Immature natural killer cell (primary cell): ENCODE measurements at places on chromosomes 16 and 17.

DNA sequence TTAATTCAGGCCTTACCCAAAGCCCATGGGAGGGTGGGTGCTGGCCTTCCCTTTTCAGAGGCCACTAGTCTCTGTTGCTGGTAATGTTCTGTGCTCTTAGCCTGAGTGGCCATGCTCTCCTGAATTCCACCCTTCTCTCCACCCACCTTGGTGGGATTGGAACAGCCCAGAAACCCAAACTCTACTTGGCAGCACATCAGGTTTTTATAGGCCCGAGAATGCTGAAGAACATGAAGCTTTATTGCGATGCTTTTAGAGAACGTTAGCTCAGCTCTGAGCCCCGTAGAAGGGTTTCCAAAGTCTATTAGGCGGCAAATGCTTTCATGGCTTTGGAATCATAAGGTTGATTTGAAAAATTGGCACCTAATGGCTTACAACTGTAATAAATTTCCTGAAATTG is 209.3 kb downstream of the MSI2 start:
- no peak for DNase-seq

- no peak for DNase-seq
These were observed 118.5 kb downstream of the MAF start for GRCh38 chr16:79482011-79482410.

- no peak for DNase-seq
These were observed 196.7 kb downstream of the CDH11 start for GRCh38 chr16:64925166-64925565.

- no peak for DNase-seq
These were observed 72.5 kb upstream of the BCAR1 start for GRCh38 chr16:75323933-75324332.

GRCh38 chr16:69465083-69465721 is 40.8 kb downstream of the CYB5B start:
- DNase-seq = peak; percentile 42

- no peak for DNase-seq
These were observed 476.8 kb upstream of the CDH11 start for GRCh38 chr16:65598621-65599020.

GRCh38 chr17:64357191-64357981 is 33.3 kb downstream of the PECAM1 start:
- no peak for DNase-seq

DNA sequence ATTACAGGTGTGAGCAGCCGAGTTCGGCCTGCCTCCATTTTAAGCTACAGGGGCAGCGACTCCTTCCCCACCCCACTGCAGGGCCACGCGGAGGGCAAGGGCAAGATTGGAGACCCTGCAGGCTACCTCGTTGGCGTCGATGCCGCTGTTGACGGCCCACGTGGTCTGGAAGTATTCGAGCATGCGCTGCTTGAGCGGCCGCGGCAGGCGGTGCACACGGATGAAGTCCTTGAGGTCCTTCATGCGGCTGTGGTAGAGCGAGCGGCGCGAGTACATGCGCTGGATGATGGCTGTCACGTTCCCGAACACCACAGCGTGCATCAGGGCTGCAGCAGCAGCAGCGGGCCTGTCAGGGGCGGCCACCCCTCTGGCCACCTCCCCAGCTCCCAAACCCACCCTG is 11.6 kb downstream of the KCNH4 start:
- DNase-seq = no peak

GRCh38 chr16:51996516-51996915 is 550.4 kb downstream of the TOX3 start:
- DNase-seq = no peak

- DNase-seq = no peak
These were observed 17.0 kb upstream of the TMEM132E start for GRCh38 chr17:34562387-34562786.

- DNase-seq = no peak
These were observed 31.4 kb downstream of the CCR7 start for GRCh38 chr17:40533896-40534295.

DNA sequence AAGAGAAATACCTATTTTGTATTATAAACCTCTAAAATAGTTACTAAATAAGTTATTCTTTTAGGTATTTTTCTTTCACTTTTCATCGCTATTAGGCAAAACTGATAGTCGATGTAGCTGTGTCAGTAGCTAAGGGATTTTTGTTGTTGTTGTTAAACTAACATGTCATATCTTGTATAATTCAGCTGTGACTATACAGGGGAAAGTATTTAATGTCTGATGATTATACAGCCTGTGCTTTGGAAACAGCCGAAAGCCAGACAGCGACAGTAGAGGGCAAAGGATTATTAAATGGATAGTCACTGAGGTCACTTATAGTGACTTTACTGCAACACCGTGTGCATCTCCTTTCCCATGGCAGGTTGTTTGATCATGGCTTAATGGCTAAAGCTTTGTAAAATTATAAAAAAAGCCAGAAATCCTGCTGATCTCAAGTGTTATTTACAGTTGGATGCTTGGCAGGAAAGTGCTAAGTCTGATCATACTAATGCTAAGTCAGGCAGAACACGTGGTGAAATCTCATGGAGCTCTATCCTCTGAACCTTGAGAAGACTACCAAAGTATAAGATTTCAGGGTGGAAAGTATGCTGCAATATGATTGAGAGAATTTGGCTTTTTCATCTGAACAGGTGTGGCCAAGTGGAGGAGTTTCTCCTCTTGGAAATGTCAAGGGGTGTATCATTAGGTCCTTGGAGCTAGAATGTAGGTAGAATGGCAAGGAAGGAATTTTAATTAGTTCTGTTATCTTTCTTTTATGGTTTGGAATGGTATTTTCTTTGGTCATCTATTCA is 88.4 kb downstream of the FTO start:
- no peak for DNase-seq

- DNase-seq = no peak
These were observed 10.9 kb downstream of the DYNC1LI2 start for GRCh38 chr16:66740533-66740932.

DNA sequence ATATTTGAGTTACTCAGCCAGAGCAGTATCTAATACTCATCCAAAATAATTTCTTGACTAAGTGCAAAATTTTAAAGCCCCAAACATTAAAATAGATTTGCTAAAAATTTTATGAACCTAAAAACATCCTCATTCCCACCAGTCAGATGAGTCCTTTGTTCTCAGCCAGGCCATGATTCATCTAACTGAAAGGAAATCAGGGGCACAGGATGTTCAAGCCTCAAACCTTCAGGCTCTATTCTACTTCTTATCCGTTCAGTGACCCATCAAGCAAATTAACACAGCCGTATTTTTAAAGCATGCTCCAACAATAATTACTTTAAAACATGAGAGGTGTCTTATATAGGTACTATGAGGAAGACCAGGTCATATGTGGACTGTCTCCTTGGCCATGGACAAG is 176.5 kb upstream of the MON1B start:
- no peak for DNase-seq
